ENCODE measurements at places on chromosomes 6 and 20.

DNA sequence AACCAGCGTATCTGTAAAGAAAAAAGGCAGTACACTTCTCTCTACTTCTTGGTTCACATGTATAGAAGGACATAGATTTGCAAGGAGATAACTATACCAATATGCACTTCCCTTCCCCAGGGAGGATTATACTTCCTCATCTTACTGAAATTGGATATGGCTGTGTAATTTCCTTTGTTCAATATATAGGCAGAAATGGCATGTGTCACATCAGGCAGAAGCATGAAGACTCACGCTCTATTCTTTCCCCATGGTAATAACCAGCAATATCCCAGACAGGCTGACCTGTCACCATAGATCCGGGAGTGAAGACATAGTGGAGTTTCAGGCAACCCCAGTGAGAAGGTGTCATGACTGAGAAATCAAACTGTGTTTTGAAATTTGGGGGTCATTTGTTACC is 518.3 kb downstream of the KIF16B start:
- no peak for DNase-seq

GRCh38 chr6:167934426-167934864 is 63.0 kb upstream of the KIF25 start:
- DNase-seq: no peak

DNA sequence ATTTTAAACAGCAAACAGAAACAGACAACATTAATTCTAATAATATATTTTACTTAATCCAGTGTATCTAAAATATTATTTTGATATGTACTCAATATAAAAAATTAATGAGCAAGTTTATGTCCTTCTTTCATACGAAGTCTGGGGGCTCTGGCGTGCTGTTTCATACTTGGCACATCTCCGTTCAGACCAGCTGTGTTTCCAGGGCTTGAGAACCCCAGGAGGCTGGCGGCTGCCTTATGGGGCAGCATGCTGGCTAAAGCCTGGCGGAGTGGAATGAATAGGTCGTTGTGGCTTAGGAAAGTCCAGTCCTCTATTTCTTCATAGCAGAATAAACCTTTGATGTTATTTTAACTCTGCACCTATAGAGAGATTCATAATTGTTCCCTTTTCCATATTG is 43.3 kb downstream of the DUSP22 start:
- no peak for DNase-seq

- DNase-seq: no peak
Measured at GRCh38 chr6:93278241-93278640, 141.1 kb downstream of the EPHA7 start.

- no peak for DNase-seq
Measured at GRCh38 chr20:50346374-50347283, 156.0 kb downstream of the CEBPB start.

- DNase-seq: no peak
Measured at GRCh38 chr20:62878244-62879038, 16.8 kb upstream of the TCFL5 start.

GRCh38 chr6:50907565-50907964 is 88.9 kb downstream of the TFAP2B start:
- DNase-seq: no peak

DNA sequence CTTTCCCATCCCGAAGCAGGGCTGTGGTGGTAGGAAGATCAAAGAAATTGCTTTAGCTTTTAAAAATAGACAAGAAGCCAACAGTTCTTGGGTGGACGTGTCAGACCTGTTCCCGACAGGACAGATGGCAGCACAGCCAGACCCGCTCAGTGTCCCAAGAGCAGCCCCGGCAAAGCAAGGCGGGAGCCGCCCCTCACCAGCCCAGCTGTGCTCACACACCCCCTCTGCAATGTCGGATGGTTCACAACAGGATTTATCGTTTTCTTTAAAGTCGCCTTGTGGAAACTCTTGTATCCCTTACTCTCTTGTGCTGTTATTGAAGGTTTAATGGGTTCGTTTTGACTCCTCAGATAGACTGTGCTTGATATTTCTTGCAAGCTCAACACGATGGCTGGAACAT is 302.4 kb downstream of the THBS2 start:
- DNase-seq: no peak

DNA sequence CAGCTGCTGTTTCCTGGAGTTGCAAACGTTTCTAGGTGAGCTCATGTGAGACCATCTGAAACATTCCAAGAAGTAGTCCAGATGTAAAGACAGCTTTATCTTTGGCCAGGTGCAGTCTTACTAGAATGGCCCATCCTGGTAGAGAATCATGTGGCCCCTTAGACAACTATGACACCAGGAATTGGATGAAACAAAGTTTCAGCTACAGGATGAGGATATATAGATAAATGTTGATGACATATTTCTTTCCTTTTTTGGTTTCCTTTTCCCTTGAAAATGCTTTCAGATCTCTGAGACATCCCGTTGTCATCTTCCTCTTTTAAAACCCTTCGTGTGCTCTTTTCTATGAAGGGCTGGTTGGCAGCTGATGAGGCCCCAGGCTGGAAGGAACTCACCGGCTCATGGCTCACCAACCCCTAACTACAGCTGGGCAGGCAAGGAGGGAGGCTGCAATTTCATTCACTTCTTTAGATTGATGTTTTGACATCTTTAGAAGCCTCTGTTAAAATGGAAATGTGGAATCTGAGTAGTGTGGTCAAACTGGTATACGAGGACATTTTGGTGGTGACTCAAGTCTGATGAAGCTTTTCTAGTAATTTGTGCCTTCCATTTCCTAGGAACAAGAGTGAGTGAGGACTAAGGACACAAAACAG is 167.9 kb upstream of the TNFAIP3 start:
- DNase-seq: no peak

- DNase-seq: no peak
Measured at GRCh38 chr6:159312206-159312605, 143.0 kb downstream of the FNDC1 start.

- DNase-seq: peak; percentile 46
Measured at GRCh38 chr6:33926451-33926850, 122.6 kb upstream of the MLN start.

- DNase-seq: no peak
Measured at GRCh38 chr20:25706793-25707192, 10.1 kb upstream of the ZNF337 start.

DNA sequence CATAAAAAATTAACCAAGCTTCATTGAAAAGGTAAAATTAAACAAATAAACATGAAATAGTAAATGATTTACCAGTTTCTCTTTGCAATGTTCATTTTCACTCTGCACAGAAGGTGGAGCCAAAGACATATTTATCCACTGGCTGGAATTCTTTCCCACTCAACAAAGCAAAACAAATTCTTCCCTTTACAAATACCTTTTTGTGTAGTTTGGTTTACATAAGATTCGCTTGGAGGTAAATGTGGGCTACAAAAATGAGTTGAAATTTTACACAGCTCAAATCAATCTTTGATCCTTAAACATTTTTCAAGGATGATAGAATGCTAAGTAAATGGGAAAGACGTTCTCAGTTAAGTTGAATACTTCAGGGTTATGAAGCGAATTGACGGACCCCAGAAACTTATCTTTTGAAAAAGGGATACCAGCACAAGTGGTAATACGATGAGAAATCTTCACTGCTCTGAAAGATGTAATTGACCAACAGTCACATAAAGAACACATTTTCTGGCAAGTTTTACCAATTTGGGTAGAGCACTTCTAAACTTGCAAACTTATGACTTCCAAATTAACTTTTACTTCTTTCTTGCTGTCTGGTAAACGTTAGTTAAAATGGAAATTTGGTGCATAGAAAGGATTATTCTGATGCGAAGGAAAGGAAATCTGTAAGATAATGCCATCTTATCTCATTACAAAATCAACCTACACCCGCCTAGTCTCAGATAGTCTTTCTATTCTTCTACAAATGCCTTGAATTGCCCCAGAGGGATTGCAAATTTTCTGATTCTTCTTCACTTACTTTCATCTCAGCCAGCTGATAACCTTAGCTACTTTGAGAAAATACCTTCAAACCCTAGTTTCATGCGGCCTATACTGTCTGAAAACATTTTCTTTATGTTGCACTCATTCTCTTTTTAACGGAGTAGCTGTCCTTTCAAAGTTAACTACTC is 4.7 kb upstream of the GJA1 start:
- DNase-seq: no peak

DNA sequence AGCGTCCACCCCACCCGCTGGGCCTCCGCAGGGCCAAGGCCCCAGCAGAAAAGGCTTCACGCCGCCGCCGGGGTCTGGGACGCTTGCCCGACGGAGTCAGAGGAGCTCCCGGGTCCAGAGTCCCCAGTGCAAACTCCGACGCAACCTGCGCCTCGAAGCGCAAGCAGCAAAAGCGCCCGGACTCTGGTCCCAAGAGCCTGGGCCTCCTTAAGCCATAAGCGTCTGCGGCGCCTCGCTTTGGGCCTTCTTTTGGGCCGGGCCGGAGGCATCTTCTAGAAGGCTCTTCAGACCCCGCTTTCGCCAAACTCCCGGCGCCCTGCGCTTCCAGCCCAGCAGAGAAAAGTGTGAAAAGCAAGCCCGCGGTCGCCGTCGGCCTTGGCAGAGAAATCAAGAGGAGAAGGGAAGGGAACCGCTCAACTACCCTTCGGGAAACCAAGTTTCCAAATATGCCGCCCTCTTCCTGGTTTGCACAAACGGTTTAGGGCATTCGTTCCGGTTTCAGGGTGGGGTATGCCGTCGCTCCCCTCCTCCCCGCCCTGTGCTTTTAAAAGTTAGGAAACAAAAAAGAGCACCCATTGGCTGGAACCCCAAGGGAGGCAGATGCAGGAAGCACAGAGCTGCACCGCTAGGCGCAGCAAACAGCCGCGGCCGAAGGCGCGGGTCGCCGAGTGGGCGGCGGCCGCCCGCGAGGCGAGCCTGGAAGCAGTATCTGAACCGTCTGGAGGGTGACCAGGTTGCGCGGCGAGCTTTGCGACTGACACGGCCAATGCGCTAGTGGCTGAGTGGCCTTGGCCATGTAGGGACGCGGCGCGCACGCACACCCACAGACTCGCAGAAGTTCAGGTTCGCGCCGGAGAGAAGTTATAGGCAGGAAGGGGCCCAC is 1.2 kb downstream of the TBX18 start:
- no peak for DNase-seq

DNA sequence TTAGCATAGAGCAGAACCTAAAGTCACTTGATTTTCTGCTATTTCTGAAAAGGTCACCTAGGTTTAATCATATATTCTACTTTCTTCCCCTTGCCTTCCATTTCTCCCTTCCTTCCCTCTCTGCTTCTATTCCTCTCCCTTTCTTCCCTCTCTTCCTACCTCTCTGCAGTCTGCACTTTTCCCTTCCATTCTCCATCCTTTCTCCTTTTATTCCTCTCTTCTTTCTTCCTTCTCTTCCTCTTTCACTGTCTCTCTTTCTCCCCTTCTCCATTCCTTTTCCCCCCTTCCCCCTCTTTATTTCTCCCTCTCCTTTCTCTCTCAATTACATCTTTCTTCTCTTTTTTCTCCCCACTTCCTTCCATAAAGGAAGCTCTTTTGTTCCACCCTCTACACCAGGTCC is 1049.8 kb upstream of the FLRT3 start:
- no peak for DNase-seq

- no peak for DNase-seq
Measured at GRCh38 chr20:39518654-39519053, 556.5 kb downstream of the DHX35 start.

DNA sequence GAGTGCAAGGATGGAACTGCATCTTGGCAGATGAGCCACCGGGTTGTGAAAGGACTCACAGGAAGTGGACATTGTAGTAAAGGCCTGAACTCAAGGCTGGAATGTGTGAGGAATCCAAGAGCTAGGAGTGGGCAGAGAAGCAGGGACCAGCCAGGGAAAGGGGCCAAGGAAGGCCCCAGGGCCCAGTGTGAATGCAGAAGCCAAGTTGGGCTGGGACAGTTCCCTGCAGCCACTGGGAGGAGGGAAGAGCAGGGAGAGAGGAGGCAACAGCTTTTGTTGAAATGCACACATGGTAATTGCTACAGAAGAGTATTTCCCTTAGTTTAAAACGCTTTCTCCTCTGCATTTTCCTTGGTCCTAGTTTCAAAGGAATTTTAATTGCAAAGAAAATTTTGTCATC is 34.6 kb downstream of the CDH22 start:
- no peak for DNase-seq

DNA sequence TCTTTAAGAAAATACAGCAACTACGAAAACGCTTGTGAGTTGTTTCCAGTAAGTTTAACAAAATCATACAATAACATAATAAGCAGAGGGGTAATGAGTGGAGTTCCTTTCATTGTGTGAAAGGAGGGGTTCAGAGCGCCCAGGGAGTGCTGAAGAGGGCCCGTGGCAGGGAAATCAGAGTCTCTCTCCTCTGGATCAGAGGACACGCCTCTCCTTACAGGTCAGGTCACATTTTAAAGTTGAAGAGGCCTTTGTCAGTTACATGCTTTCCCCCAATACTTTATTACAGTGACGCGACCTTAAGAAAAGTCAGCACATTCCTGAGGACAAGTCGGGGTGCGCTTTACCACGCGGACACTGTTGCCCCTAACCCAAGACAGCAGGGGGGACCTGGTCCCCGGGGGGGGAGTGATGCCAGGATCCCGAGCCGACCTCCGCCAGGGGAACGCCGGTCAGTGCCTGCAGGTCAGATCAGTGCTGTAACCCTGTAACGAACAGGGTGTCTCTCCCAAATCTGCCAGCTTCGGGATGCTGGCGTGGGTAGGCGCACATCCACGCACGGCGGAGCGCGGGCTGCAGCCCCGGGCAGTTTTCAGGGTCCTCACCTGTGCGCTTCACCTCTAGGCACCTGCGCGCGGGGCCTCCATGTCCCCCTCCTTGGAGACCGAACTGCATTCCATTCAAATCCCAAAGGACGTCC is 848 bp downstream of the DACT2 start:
- DNase-seq: no peak

DNA sequence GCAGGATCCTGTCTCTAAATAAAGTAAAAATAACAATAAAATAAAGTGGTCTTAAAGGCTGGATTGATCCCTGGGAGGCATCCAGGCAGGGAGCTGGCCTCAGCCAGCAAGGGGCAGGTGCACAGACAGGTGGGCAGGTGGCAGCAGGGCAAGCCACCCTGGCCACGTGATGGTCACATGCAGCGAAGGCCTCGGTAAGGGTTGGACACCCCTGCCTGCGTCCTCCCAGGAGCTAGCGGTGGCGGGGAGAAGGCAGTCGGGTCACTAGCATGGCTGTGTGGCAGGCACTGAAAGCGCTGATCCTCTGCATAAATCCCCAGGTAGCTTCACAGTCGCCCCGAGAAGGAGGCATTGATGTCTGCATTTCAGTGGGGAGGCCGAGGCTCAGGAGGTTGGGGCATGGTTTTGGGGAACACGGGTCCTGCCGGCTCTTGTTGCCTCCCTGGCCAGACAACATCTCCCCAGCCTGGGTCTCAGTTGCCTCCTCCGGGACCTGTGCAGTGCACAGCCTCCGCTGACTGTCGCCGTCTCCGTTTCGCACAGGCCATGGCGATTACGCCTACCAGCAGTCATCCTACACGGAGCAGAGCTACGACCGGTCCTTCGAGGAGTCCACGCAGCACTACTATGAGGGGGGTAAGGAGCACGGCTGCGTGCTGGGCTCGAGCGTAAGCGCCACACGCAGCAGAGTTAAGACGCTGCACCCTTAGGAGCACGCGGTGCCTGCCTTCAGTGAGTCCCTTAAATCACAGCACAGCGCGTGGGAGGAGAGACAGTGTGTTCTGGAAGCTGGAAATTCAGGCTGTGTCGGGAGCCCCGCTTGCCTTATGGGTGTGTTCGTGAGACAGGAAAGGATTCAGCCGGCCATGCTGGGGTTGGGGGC is 17.7 kb upstream of the MTG2 start:
- no peak for DNase-seq

- peak; percentile 74 for DNase-seq
Measured at GRCh38 chr6:44268095-44268628, 2.1 kb upstream of the TMEM151B start.
